Mucosa of descending colon (tissue), 3 donors: ENCODE measurements at places on chromosomes 3 and 15. TPM values are rescaled to one million over a fixed set of nuclear protein-coding genes. Genes with fewer than 3 reads are reported as not detected.
A peak's percentile ranks its signal among the peaks of the same experiment; 100 is the strongest.

DNA sequence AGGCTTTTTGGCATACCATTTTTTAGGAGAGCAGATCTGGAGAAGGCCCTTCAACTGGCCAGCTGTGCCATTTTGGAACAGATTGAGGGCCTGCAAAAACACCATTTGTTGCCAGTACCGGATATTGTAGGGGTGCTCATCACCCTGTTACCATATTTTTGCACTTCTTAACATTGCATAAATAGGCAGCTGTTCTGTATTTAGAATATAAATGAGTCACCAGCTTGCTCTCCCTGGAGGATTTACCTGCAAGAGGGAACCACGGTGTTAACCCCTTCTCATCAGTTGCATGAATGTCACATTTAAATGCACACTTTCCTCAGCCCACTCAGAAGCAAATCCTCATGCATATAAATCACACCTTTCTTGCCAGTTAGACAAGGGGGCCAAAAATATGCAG is 435.6 kb downstream of the ROBO2 start:
- no peak for DNase-seq

- no peak for DNase-seq
Measured at GRCh38 chr3:40333416-40333815, 23.9 kb downstream of the EIF1B start.

GRCh38 chr3:54859184-54859583 is 68.7 kb downstream of the LRTM1 start:
- DNase-seq: no peak

DNA sequence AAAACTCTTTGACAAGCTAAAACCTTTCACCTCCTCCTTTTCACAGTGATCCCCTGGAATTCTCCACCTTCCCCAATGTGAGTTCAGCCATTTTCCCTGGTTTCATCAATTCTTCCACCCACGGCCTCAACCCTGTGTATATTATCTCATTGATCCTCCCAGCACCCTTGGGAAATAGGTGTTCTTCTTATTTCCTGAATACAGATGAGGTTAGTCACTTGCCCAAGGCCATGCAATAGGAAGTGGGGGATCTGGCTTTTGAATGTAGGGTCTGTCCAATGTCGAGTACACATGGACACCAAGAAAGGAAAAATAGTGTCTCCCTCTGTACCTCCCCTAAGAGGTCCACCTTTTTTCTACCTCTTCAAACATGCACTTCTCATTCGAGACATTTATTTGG is 262.8 kb upstream of the ST8SIA2 start:
- DNase-seq: no peak

GRCh38 chr15:96274698-96275097 is 55.8 kb upstream of the NR2F2 start:
- no peak for DNase-seq

DNA sequence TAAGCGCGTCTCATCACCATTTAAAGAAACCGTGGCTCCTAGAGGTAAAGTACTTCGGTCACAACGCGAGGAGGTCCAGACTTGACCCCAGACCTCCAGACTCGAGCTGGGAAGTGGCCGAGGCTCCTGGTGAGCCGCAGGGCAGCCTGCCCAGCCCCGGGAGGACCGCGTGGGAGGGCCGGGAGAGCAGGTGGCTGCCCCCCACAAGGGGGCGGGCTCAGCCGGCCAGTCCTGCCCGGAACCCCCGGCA is at the start of gene SLC27A2:
Gene SLC27A2 (plus strand): TSS at position 228 of the 250 bp plus-strand sequence. CDS start 232 bp downstream, outside the sequence.
- no peak for DNase-seq

DNA sequence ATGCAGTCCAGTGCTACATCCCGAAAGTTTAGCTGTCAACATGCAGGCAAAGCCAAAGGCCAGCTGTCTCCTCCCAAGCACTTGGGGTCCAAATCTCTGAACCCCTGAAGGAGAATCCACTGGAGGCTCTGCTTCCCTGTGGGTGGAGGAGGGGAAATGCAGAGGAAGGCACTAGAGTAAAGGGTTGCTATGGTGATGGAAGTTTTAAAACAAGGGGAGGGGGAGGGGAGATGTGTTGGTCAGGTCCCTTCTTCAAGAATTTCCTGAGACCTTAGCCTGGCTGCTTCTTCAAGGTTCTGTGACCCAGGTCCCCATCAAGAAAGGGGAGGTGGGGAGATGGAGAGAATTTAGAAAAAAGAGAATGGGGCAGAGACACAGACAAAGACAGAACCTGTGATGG is 2.3 kb downstream of the CAMKV start:
- DNase-seq: no peak

DNA sequence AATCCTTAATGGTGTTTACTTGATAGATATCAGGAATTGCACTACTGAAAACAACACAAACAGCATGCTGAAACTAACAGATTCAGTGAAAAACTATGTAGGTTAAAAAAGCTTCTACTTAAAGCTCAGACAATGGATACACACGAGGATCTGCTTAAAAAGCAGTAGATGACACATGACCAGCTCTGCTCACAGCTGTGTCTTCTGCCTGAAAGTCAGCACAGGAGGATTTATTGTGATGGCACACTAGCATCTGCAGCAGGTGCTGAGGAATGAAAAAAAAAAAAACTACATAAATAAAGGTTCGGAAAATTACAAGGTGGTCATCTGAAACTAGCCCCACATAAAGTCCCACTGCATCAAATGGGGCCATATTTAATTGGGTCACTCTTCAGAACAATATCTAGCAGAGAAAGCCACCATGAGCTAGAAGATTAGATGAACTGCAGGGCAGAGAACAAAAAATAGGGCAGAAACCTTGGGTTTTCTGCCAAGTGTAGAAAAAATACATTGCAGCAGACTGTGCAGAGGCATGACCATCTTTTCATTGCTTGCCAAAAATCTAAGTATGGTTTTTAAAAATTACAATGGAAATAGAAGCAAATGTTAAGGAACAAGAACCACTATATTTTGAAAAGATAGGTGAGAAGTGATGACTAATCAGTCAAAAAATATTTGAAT is 13.2 kb upstream of the GOLM2 start:
- no peak for DNase-seq

DNA sequence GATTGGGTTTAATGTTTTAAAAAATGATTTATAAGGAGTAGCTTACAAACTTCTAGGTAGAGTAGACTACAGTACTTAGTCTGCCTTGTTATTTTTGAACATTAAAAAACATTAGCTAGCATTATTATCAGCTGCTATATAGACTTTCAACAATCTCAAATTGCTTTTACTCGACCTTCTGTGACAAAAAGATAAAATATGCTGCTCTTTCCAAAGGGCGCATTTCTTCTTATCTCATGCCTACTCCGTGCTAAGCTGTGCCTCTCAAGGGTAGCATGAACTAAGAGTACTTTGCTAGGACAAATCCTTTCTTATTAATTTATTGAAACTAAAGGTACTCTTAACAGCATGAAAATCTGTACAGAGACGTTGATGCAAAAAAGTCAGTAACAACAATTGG is 71.3 kb downstream of the SPRED1 start:
- no peak for DNase-seq

DNA sequence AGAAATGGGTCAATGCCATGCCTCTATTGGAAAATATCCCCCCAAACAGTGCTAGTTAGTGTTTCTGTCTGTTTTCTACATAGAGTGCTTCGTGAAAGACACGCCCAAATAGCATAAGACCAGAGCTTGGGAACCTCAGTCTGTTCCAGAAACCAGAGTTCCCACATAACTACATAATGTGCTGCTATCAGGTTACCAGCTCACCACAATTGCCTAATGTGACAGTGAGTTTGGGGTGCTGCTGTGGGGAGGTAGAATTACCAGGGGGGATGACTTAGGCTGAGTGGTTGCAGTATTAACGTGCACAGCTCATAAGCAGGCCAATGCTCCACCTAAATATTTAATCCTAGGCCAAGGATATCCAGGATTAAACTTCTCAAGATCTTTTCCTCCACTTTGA is 39.2 kb downstream of the DUT start:
- DNase-seq: no peak

DNA sequence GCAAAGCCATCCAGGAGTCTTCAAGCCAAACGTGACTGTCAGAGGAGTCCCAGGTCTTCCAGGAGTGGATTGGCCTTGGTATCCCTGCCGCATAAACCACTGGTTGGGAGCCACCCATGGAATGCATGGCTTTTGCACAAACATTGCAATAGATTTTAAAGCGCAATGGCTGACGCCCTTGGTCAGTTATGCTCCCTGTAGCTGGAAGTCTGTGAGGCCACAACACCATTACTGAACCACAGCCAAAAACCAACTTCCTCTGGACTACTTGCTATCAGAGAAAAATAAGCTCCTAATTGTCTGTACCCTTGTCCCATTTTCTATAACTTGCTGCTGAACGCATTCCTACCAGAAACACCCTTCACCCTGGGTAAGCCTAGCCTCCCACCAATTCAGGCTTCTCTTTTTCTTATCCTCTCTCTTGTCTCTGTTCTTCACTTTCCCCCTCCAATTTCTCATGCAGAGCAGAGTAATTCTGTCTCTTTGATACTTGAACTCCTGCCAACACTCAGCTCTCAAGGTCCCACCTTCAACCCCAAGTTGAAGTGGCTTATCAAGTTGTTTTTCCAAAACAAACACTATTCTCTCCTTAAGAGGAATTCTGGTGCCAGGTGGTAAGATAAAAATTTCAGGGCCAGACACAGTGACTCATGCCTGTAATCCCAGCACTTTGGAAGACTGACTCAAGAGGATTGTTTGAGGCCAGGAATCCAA is 176.4 kb upstream of the UBE2E1 start:
- DNase-seq: no peak

DNA sequence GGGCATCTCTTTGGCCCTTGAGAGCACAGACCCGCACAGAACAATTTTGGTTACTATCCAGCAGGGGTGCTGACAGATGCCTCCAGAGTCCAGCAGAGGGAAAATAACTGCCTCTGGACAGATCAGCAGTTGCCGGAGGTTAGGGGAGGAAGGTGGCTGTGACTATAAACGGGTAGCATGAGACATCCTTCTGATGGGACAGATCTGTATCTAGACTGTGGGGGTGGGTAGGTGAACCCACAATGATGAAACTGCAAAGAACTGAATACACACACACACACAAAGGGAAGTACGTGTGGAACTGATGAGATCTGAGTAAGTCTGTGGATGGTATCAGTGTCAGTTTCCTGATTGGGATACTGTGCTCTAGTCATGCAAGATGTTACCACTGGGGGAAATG is 21.2 kb downstream of the ADAMTS7 start:
- no peak for DNase-seq

The SEC11A gene
- total RNA-seq: 143 TPM

DNA sequence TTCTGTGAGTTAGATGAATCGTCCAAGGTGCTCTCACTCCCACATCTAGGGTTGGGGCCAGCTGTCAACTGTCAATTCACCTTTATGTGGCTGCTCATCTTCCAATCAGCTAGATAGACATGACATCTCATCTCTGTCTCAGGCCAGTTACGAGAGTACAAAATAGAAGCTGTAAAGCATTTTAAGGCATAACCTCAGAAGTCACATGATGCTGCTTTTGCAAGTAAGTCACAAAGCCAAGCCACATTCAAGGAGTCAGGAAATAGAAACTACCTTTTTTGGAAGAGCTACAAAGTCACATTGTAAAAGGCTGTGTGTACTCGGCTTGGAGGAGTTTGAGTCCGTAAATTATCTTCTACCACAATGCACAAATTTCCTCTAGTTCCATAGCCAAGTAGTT is 5.1 kb upstream of the CCR1 start:
- DNase-seq: no peak

The ATP2B2 gene
- 0.12 TPM for total RNA-seq

The SLC9C1 gene
- 0.51 TPM for total RNA-seq

The CTXN2 gene
- 0.16 TPM for total RNA-seq

The CAMP gene
- total RNA-seq: not detected

GRCh38 chr3:61450866-61451265 is 110.5 kb upstream of the PTPRG start:
- no peak for DNase-seq

GRCh38 chr15:53837263-53837662 is 77.8 kb upstream of the WDR72 start:
- DNase-seq: peak; percentile 74

The RASGRF1 gene
- total RNA-seq: 0.22 TPM

The SSUH2 gene
- 3.7 TPM for total RNA-seq

DNA sequence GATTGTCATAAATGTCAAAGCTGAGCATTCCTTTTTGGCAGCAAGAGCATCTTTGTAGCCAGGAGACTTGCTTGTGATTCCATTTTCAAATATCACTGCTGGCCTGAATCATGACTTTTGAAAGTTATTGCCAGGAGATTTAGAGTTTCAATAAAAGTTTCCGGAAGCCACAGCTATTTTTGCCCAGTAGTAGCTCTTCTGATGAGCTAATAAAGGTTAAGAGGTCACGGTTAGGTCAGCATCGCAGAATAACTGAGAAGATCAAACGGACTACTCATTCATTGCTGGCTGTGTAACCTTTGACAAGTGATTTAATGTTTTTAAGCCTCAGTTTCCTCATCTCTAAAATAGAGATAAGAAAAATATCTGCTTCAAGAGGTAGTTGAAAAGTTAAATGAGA is 105.1 kb upstream of the ETV5 start:
- DNase-seq: no peak

The ZKSCAN7 gene
- 1.6 TPM for total RNA-seq

The TPRG1 gene
- total RNA-seq: 2.2 TPM

DNA sequence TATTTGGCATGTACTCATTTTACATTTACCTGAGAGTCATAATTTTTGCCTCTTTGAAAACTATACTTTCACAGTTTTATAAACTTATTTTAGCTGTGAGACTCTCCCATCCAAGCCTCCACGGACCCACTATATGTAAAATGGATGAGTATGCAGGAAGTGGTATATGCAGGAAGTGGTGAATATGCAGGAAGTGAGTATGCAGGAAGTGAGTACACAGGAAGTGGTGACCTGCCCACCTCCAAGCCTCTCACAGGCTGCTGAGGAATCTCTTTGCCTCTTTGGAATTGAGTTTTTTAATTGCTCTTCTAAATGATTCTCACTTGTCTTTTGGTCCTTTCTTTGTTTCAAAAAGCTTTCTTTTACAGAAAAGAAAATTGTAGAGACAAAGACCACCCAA is 85.2 kb downstream of the KBTBD8 start:
- DNase-seq: no peak

The IQCF5 gene
- not detected for total RNA-seq

GRCh38 chr3:66469220-66469640 is 31.6 kb downstream of the LRIG1 start:
- no peak for DNase-seq

- DNase-seq: no peak
Measured at GRCh38 chr3:155031186-155031585, 48.9 kb upstream of the MME start.

- no peak for DNase-seq
Measured at GRCh38 chr15:95684693-95685115, 645.8 kb upstream of the NR2F2 start.

The DNASE1L3 gene
- 9.6 TPM for total RNA-seq

The PLA2G4D gene
- 0.49 TPM for total RNA-seq

The TMIE gene
- total RNA-seq: not detected
